ENCODE measurements at places on chromosomes 16 and 17.

DNA sequence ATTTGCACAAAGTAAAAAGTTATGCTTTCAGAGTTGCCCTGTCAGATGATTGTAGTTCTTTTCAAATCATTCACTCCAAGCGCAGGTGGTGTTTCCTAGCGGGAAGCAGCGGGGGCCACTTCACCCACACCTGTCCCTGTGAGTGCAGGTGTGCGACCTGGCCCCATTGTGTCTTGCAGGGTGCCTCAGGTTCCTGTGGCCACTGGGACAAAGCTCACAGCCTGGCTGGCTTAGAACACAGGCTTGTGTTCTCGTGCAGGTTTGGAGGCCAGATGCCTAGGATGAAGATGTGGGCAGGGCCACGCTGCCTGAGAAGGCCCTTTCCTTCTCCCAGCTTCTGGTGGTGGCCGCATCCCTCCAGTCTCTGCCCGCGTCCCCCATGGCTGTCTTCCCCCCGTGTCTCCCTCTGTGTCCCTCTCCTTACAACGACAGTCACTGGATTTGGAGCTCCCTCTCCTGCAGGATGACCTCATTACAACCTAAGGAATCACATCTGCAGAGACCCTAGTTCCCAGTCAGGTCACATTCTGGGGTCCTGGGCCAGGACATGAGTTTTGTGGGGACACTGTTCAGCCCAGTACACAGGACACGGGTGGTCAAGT lies 90.5 kb downstream of the NPIPB11 start:
- DNase-seq, result no peak

DNA sequence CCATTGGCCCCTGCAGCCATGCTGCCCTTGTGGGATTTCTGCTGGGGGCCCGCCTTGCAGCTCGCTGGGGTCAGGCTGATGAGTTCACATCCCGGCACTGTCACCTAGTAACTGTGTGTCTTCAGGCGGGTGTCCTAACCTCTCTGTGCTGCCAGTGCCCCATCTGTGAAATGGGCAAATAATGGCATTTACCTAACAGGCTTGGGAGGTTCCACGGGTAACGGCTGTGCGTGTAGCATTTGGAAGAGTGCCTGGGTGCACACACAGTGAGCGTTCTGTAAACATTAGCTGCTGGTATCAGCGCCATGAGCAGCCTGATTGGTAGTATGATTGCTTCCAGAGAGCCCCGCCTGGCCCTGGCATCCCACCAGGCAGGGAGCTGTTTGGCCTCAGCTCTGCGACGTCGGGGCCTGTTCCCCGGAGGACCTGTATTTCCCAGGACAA lies 167.3 kb upstream of the GSE1 start:
- DNase-seq, result no peak

- no peak for DNase-seq
Measured at GRCh38 chr17:45430738-45431530, 1.7 kb downstream of the ARHGAP27 start.

- no peak for DNase-seq
Measured at GRCh38 chr16:84286578-84287240, 8.0 kb upstream of the WFDC1 start.

- DNase-seq, result no peak
Measured at GRCh38 chr17:7551396-7551795, 2.5 kb downstream of the TNFSF12 start.

GRCh38 chr16:46629331-46630219 lies 8.4 kb upstream of the SHCBP1 start:
- peak; percentile 57 for DNase-seq

DNA sequence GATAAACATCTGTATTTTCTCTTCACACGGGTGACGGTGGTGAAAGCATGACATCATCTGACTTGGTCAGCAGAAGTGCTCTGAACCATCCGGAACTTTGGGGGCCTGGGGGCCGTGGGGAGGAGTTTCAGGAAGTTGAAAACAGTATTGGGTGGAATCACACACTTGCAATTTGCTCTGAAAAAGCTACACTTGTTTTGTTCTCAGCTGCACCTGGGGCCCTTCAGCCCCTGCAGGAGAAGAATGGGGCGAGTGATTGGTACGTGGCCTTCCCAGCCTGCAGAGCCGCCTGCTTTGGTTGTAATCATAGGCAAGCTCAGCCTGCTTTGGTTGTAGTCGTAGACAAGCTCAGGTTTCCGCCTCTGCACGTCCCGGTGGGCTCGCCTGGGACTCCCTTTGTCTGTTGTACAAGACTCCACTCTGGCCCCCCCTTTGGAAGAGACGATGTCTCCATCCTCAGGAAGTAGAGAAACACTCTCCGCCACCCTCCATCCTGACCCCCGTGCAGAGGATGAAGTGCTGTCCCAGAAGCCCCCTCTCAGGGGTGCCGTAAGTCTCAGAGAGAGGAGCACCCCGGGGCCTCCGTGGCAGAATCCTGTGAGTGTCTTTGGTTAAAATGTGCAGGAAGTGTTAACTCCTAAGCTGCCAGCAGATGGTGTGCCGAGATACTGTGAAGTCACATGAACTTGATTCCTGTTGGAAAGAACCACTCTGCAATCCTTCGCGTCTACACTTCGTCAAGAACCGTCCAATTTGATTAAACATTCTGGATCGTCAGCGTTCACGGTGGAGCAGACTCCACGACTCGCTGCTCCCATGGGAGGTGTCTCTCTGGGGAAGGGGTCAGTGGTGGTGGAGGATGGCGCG lies 5.4 kb downstream of the BANP start:
- DNase-seq, result peak; percentile 69

GRCh38 chr16:80671281-80671849 lies 130.6 kb downstream of the DYNLRB2 start:
- DNase-seq, result no peak

GRCh38 chr17:3035256-3035967 lies 28.0 kb downstream of the OR1D5 start:
- no peak for DNase-seq

GRCh38 chr17:44071772-44072171 lies 1.2 kb downstream of the G6PC3 start:
- no peak for DNase-seq

- DNase-seq, result no peak
Measured at GRCh38 chr16:50360779-50361178, 8.0 kb downstream of the BRD7 start.

- peak; percentile 81 for DNase-seq
Measured at GRCh38 chr16:69179328-69180010, 7.5 kb upstream of the SNTB2 start.

DNA sequence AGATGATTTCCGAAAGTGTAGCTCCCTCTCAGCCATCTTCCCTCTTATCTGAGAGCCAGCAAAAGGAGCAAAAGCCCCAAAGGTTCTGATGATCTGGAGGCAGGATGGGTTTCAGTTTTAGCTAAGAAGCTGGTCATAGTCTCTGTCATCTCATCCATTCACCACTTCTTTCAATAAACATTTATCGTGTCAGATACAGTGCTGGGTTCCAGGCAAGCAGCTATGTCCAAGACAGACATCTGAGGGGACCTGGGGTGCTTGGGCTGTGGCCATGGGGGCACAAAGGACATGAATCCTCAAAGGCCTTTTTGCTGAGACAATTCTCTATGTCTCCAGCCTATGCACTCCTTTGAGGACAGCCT lies 1.0 kb upstream of the ETV4 start:
- DNase-seq, result no peak

DNA sequence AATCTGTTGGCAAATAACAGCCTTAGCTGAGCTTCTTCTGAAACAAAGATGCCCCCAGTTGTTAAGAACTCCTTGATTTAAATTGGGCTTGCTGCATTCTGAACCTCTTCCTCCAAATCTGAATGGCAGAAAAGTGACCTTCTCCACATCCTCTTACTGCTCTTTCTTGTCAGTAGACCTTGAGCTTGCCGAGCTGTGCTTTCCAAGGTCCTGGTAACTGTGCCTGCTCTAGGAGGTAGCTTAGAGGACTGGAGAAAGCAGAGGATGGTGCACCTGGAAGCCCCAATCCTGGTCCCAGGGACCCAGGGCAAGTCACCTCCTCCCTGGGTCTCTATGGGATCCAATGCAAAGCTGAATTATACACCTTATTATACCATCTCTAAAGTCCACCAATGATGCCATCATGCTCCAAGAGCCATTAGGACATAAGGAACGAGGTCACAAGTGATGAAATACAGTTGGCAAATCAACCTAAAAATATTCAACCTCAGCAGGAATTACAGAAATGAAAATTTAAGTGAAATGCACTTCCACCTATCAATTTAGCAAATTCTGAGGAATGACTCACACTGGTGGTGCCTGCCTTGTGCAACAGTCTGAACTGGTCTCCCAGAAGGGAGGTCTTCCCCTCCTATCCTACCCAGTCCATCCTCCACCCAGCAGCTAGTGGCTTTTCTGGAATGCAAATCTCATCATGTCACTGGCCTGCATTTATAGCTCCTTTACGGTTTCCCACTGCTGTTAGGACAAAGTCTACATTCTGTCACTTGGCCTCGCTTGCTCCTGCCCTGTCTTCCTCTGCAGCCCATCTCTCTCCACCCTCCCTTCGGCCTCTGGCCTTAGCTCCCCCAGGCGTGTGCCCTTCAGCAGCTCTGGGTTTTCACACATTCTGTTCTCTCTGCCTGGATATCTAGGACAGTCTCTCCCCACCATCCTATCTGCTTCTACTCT lies 36.6 kb downstream of the TOM1L2 start:
- DNase-seq, result peak; percentile 85

GRCh38 chr17:8740486-8740885 lies 4.2 kb downstream of the CCDC42 start:
- no peak for DNase-seq

GRCh38 chr17:65514082-65514481 lies 47.4 kb downstream of the AXIN2 start:
- peak; percentile 69 for DNase-seq

DNA sequence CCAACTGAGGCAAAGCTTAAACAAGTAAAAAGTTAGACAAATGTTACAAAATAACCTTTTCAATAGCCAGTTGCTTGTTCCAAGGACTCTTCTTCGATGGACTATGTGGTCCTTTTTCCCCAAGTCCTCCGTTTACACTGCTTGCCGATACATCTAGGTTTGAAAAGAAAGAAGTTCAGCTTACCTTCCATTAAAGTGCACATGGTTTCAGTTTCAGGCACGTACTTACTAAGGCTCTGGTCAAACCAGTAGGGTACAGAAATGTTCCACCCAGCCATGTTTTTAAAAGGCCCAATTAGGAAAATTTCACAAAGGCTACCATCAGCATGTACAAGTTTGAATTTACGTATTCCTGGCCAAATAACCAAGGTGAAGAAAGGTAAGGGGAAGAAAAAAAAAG lies 2.1 kb downstream of the SRSF2 start:
- peak; percentile 54 for DNase-seq

GRCh38 chr16:76946879-76947278 lies 244.1 kb upstream of the MON1B start:
- peak; percentile 64 for DNase-seq

DNA sequence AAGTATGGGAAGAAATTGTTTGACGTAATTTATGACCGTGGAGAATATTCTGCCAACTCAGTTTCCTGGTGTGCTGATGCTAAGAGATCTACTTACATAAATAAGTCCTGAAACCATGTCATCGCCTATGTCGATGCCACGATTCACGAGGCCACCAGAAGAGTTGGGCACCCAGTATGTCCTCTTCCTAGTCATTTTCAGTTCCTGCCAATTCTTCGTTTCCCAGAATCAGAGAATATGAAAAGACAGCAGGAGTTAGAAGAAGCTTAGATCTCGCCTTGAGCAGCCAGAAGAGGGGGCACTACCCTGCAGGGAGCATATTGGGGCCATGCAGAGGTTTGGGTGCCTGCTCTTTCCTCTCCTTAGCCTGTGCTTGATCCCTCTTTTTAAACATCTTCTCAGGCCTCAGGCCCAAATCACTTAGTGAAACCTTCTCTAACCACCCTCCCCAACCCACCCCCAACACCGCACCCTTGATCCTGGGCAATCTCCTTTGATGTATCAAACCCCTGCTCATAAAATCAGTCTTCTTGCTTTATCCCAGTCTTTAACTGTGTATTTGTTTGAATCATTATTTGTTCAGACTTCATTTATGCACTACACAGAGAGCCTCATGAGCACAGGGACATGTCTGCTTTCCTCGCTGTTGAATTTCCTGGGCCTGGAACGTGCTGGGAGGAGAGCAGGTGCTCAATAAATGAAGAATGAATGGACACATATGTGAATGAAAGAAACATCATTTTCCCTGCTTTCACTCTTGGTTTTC lies 12.2 kb upstream of the LONP2 start:
- DNase-seq, result peak; percentile 38

DNA sequence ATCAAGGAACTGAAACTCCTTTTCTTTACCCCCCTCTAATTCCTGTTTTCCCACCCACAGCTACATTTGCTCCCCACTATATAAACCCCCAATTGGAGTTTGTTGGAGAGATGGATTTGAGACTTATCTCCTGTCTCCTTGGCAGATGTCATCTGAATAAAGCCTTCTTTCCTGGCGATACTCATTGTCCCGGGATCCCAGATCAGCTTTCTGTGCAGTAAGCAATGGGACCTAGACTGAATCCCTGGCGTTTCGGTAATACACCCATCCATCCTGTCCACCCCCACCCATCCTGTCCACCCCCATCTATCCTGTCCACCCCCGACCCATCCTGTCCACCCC lies 22.2 kb downstream of the QPRT start:
- DNase-seq, result no peak

DNA sequence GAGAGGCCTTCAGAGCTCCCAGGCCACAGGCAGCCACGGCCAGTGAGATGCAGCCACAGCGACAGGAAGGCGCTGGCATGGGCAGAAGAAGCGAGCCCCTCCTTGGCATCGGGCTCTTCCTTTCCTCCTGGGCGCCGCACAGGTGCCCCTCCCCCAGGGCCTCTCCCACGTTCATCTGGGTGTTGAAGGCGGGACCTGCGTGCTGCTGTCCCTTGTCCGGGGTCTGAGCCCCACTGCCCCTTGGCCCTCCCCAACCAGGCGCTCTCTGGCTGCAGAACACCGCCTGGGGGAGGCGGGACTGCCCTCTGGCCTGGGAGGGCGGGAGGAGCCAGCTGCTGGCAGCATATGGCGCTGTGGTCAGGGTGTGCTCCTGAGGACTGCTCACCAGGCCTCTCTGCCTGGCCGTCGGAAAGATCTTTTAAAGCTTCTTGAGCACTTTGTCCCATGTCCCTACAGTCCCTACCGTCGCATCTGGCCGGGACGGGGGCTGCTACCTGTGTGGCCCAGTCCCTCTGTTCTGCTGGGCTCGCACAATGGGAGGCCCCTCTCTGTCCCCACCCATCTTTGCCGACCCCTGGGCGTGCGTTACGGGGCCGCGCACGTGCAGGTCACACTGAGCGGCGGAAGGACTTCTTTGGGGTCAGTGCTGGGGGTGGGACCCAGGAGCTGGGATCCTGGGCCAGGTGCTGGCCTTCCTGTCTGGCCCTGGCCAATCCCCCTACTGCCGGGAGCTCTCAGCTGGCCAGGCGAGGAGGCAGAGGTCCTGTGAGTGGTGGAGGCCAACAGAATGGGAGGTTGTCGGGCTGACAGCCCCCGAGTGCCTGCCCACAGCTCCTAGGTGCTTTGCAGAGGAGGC lies 1.7 kb downstream of the SLC25A10 start:
- DNase-seq, result no peak

GRCh38 chr17:41211845-41212466 lies 14.5 kb upstream of the KRTAP9-2 start:
- peak; percentile 14 for DNase-seq

Measured in astrocyte of the spinal cord (primary cell).